Stimulated activated naive CD8-positive, alpha-beta T cell treated with anti-CD3 and anti-CD28 coated beads, Interleukin-15, Interleukin-2, amounts not matched to agents 100 U/mL and 50 U/mL, for 24 hours (primary cell): ENCODE measurements at places on chromosomes 12 and 14.

GRCh38 chr12:9701380-9702154, 31.3 kb downstream of the CLECL1 start:
- DNase-seq: peak; percentile 35

DNA sequence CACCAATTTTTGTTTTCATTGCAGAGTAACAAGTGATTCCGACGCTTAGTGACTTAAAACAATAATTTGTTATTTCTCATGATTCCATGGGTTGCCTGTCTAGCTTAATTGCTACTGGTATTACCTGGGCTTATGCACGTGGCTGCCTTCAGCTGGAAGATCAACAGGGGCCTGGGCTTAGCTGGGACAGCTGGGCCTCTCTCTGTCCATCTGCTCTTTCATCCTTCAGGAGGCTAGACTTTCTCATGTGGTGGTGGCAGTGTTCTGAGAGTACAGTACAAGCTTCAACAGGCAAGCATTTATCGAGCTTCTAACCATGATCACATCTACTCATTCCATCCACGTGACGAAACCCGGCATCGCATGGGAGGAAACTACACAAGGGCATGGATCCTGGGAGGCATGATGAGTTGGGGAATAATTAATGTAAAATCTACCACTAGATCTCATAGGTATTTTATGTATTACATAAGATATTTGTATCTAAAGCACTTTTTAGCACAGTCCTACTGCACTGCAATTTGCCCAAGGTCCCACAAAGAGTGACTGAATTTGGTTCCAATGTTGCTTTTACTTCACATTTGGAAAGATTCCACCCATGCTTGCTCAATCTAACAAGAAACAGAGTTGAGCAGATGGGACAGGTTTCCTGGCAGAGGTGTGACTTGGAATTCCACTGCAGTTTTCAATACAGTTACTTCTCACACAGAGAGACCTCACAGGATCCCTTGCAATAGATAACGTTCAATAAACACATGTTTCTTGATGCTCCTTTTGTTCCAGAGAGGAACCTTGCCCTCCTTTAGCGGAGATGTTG, 153.1 kb upstream of the FRMD6 start:
- DNase-seq: no peak

DNA sequence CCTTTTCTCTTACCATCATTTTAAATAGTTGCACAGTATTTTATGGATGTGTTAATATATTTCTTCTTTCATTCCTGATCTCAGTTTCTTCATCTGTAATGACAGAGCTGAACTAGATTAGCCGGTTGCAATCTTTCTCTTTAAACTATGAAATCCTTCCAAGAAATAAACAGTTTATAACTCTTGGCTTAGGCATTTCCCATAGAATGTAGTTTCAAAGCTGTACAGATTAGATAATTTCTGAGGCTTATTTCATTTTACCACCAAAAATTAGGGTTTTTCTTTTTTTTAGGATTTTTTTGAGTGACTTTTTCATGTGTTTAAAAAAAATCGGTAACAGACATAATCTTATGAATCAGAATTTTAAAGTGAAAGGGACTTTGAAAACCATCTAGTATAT, 144.0 kb downstream of the RAD51B start:
- DNase-seq: no peak

- DNase-seq: no peak
These were observed 135.3 kb downstream of the BTG1 start for GRCh38 chr12:92010368-92010767.

DNA sequence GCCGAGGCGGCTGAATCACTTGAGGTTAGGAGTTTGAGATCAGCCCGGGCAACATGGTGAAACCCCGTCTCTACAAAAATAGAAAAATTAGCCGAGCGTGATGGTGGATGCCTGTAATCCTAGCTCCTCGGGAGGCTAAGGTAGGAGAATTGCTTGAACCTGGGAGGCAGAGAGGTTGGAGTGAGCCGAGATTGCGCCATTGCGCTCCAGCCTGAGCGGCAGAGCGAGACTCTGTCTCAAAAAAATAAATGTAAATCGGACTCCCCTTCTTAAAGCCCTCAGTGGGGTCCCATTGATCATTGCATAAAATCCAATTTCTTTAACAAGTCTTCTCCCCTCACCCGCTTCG, 908 bp downstream of the TDP1 start:
- no peak for DNase-seq

- DNase-seq: no peak
These were observed 38.3 kb upstream of the LTA4H start for GRCh38 chr12:96073346-96074330.

DNA sequence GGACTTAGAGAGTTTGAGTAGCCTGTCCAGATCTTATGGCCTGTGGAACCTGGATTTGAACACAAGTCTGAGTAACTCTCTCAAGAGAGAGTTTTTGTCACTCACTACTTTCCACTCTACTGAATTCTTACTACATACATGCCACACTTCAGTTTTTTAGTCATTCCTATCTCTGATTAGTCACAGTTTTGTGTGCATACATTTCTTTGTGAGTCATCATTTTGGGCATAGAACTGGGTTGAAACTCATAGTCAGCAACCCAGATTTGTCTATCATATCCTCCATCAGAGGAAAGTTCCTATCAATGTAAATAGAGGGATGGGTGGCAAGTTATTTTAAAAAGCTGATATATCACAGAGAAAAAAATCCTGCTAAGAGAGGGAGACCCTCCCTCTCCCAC, 42.9 kb downstream of the FLRT2 start:
- DNase-seq: no peak

GRCh38 chr14:23641915-23642588, 5.9 kb downstream of the DHRS2 start:
- no peak for DNase-seq

DNA sequence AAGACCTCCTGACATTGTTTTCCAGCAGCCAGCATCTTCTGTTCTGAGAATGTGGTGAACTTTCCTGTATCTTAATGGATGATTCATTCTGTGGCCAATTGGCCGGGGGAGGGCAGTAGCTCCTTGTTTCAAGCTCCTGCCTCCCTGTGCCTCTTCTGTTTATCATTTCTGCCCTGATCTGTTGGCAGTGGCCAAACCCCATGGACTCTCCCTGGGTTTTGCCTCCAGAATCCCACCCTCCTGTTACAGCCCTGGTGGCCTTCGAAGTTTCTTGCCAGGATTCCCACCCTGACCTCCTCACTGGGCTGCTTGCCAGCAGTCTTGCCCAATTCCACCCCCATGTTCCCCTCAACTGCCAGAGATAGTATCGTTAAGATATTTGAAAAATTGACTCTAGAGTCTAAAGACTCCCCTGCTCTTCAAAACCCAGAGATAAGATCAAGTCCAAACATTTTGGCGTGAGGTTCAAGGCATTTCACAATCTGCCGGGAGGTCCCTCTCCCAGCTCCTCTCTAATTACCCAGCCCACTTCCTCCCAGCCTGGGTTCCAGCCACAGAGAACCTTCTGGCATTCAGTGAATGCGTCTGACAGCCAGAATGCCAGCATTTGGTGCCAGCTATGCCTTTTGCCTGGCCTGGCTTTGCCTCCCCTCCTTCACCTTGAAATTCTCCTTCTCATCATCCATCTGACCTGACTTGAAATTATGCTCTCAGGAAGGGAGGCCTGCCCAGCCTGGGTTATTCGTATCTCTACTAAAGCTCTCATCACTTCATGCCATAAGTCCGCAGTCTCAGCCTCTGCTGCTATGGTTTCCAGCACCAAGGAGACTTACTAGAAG, 37.7 kb upstream of the TXNRD1 start:
- DNase-seq: peak; percentile 19

DNA sequence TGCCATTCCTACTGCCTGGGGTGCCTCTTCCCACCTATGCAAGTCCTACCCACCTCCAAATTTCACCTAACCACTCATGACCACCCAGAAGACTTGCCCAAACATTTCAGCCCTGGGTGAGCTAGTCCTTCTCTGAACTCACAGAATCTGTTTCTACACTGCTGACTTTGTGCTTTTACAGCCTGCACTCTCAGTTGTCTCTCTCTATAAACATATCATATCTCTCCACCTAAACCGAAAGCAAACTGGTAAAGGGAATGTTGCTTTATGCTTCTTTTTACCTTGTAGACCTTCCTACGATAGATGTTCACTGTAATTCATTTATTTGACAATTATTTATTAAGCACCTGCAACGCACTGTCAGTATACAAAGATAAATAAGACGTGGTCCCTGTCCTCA, 38.1 kb upstream of the RNASE3 start:
- no peak for DNase-seq

- DNase-seq: no peak
These were observed 130.8 kb upstream of the PTPRQ start for GRCh38 chr12:80313209-80313608.

- no peak for DNase-seq
These were observed 404.4 kb upstream of the MGAT4C start for GRCh38 chr12:86660488-86661147.

DNA sequence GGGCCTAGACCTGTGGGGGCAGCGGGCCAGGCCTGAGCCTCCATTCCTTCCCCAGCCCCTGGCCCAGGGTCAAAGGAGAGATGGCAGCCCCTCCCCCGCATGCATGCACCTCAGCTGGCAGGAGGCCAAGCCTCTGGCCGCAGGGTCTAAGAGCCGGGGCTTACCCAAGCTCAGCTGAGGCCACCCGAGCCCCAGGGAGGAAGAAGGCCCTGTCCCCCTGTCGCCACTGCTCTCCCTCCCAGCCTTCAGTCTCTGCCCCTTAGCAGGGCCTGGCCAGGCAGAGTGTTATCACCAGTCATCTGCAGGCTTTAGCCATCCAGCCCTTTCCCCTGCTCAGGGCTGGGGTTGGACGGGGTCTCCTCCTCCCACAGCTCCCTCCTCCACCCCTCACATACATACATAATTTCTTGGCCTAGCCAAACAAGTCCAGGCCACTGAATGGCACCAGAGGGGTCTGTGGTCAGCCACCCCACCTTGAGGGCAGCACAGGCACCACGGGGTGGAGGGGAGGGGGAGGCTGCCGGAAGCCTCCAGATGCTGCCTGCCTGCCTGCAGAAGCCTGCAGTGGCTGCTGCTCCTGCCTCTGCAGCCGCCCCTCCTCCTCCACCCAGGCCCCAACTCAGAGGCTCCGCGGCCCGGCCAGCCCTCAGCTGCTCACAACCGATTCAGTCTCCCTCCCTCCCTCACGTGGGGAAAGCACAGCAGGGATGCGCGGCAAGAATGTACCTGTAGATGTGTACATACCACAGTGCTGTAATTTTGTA, 22.8 kb downstream of the RAB35 start:
- no peak for DNase-seq

DNA sequence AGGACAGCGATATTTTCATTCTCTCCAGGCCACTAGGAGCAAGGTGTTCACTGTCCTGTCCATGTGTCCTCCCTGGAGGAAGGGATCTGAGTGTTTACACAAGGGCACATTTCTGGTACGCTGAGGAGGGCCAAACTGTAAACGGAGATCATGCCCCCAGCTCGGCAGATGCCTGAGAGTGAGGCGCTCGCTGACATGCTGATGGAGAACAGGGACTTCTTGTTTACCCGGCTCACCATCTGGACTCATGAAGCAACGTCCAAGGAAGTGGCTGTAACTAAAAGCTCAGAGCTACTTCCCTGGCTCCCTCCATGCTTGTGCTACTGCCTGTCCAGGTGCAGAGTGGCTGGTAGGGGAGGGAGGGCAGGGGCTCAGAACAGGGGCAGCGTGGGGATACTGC, 43.4 kb upstream of the KCNA1 start:
- no peak for DNase-seq

- no peak for DNase-seq
These were observed 124.7 kb downstream of the GARIN6 start for GRCh38 chr12:99772274-99772673.

DNA sequence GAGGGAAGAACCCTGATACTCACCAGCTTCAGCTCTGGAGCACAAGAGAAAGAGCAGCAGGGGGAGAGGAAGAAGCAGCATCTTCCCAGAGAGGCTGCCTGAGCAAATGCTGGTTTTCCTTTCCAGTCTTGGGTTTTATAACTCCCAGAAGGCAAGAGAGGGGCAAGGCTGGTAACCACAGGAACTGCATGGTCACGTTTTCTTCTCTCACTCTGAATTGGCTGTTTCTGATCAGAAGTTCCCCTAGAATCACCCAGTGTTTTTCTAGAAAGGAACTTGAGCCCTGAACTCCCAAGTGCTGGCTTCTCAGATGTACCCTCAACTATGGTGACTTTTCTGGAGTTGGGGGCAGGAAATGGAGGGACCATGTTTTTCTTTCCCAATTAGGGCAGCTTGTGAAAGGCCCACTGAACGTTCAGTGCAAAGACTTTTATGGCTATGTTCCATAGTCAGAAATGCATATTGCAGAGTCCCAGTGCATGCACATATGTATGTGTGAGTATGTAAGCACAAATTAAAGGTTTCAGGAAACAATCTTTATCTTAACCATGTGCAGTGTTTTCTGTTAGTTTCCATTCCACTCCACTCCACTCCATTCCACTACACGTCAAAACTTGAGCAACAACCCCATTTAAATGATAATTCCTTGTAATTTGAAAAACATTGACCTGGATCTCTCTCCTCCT, at the start of gene CMA1:
Gene CMA1, minus strand, starts transcription at position 111 of the 686 bp plus-strand sequence. Its CDS starts 30 bp downstream, at position 81.
- DNase-seq: no peak

- peak; percentile 17 for DNase-seq
These were observed 751 bp upstream of the GPRC5A start for GRCh38 chr12:12890543-12891079.

- DNase-seq: no peak
These were observed 9.4 kb upstream of the KCNH3 start for GRCh38 chr12:49529414-49529813.

DNA sequence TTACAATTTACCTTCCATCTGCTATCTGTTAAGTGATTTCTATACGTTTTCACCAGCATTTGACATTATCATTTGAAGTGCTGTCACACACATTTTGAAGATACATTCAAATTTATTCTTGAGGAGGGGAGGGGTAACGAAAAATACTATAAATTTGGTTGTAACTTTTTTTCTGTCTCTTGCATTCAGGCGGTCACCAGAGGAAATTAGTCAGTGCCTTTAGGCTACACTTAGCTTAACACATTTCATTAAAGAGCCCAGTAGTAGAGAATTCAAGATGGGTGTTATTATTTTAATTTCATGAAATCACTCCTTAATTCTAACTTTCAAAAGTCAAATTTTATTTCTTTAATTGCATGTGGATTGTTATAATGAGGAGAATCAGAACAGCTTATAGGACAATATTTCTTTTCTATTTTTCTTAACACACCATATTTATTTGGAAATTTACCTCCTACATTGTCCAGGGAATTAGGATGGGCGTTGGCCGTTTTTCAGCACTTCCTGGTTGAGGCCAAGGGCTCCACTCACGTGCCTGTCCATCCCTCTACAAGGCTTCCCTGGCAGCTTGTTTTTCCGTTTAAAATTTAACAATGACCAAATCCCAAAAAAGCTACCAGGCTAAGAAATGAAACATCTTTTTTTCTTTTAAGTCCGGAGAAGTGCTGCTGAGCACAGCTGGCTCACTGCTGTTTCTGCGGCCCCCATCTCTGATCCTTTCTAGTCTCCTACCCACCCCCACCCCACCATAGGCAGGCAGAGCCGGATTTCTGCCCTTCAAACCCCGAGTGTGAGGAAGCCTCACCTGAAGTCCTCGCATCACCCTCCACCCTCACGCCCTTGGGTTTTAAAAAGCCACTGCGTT, 1.1 kb upstream of the FAR2 start:
- no peak for DNase-seq

GRCh38 chr14:78611796-78612571, 441.8 kb downstream of the NRXN3 start:
- no peak for DNase-seq
